ENCODE measurements at places on chromosomes 7 and 10. TPM values are rescaled to one million over a fixed set of nuclear protein-coding genes. Genes with fewer than 3 reads are reported as not detected.

Gene TMEM60
- total RNA-seq: 10.6 TPM

Gene ZNF485
- total RNA-seq: 17.6 TPM

DNA sequence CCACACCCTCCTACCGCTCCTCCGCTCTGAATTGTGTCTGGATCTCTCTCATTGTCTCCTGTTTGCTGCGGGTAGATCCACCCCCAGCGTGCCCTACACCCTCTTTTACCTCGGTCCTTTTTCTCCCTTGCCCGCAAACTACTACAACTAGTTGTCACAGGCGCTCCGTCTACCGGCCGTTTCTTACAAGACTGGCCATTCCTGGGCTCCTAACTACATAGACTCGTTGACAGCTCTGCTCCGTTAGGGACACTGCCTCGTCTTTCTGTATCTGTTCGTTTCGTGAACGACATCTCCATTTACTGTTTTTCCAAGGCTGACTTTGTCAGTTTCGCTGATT, 786 bp downstream of the TAF3 start:
- no peak for DNase-seq

DNA sequence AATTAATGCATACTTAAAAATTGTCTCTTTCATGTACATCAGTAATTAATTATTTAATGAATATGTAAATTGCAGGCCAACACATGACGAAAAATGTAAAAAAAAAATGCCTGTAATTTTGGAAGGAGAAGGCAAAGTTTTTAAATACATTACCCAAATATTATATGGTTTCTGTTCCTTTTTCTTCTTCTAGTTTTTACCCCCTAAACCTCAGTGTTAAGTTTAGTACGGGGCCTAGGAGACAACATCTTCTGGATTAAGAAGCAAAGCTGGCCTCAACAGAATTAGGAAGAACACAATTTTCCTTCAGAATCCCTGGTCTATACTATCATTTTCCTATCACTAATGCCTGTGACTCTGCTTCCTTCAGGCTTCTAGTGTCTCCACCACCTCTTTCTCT, 459.3 kb upstream of the NRP1 start:
- DNase-seq: no peak

All from ureter (tissue), 1 donor.